ENCODE measurements at places on chromosomes 2 and 18. TPM values are rescaled to one million over a fixed set of nuclear protein-coding genes. Genes with fewer than 3 reads are reported as not detected.

- DNase-seq, result no peak
These were observed 22.6 kb downstream of the METTL8 start for GRCh38 chr2:171411214-171411613.

GRCh38 chr2:55153584-55154299 lies 78.4 kb downstream of the CLHC1 start:
- no peak for DNase-seq

DNA sequence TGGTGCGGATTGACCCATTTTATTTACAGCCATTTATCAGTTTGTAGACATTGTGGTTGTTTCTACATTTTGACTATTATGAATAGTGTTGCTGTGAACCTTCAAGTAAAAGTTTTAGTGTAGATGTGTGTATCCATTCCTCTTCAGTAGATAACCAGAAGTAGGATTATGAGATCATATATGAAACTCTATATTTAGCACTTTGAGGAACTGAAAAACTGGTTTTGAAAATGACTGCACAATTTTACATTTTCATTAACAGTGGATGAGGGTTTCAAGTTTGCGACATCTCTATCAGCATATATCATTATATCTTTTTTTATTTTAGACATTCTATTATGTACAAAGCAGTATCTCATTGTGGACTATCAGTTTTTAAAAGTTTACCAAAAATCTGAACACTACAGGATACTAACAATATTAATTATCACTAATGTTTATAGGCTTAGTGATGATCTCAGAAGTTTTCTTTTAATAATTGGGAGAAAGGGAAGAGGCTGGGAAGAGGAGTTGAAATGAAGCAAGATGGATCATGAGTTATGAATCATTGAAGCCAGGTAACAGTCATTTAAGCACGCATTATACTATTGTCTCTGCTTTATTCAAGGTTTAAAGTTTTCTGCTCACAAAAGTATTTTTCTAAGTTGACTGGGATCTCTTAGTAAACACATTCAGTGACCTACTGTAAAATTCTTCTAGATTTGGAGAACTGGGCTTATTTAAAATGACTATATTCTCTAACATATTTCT lies 329.0 kb upstream of the LRATD1 start:
- no peak for DNase-seq

DNA sequence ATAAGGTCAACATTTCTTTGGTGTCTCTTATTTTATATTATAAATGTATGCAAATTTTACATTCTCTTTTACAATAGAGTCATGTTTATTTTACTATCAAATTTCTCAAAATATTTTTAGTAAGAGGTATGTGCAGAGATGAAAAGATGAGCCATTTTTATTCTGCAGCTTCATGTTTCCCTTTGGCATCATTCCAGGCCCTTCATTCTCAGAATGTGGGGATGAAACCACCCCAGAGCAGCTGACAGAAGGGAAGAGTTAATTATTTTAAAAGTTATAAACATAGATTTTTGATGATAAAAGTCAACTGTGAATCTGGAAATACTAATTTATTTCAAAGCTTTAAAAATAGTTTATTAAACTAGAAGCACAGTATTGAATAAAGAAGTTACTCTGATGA lies 12.8 kb upstream of the FSHR start:
- no peak for DNase-seq

GRCh38 chr2:32732912-32733472 lies 105.1 kb downstream of the TTC27 start:
- no peak for DNase-seq

- no peak for DNase-seq
These were observed 65.2 kb upstream of the LRPPRC start for GRCh38 chr2:44060990-44061389.

The KCTD18 gene
- polyA plus RNA-seq, result 7.4 TPM

GRCh38 chr2:3603536-3604206 lies 8.8 kb downstream of the COLEC11 start:
- DNase-seq, result no peak

- no peak for DNase-seq
These were observed 916 bp downstream of the TNFRSF11A start for GRCh38 chr18:62325806-62326645.

GRCh38 chr2:112092286-112093041 lies 37.4 kb downstream of the TMEM87B start:
- no peak for DNase-seq

The CDC42EP3 gene
- 34.6 TPM for polyA plus RNA-seq

The PCBP1 gene
- polyA plus RNA-seq, result 86.8 TPM

The PIEZO2 gene
- polyA plus RNA-seq, result 0.08 TPM

The ZFP36L2 gene
- 52.4 TPM for polyA plus RNA-seq

DNA sequence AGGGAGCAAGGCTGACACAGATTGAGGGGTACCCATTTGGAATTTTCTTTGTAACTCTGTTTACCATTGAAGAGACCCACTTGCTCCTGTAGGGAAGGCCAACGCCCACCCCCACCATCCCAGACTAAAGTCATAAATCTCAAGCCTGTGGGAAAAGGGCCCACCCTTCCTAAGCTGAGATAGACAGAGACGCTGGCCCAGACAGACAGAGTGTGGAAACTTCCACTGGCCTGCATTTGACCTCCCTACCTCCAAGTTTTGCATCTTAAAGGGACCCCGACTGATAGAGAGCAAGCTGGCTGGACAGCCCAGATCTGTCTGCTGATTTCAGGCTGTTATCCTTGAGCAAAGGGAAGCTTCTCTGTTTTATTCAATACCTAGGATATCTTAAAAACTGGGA lies 48.2 kb upstream of the SLC14A2 start:
- DNase-seq, result no peak

DNA sequence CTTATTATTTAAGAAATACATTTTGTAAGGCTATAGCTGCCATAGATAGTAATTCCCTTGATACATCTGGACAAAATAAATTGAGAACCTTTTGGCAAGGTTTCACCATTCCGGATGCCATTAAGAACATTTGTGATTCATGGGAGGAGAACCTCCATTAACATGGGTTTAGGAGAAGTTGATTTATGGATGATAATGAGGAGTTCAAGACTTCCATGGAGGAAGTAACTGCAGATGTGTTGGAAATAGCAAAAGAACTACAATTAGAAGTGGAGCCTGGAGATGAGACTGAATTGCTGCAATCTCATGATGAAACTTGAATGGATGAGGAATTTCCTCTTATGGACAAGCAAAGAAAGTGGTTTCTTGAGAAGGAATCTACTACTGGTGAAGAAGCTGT lies 17.3 kb downstream of the PHLPP1 start:
- no peak for DNase-seq

The TDRD15 gene
- polyA plus RNA-seq, result not detected

DNA sequence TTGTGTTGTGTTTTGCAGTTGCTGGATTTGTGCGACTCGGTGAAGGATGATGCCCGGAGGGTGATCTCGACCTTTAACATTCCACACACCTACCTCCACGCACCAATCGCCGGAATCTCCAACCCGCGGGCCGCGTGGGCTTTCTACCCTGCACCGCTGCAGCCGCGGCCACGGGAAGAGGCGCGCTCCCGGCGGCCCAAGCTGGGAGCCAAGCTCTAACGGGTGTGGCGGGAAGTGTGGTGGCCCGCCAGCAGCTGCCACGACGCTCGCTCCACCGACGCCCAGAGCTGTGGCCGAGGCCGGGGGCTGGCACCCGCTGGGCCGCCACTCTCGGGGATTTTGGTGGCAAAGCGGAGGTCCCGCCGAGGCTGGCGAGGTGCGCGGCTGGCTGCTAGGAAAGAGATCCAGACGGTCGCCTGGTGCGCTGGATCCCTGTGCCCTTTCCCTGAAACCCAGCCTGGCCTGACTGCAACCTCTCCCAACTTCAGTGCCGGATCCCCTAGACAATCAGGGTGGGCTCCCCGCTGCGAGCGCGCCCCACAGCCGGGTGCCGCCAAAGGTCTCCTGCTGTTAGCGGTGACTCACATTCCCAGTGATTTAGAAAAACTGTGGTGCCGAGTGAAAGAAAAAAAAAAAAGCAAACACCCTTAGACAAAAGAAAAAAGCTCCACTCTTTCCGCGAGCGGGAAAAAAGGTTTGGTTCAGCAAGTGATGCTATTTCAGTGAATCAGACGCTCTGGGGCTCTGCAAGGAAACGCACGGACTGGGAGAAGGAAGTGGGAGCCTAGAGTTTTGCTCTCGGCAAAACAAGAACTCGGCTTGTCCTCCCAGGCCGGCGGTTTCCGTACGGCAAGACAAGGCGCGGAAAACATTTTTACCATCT lies 2.9 kb upstream of the BCL2L11 start:
- no peak for DNase-seq

DNA sequence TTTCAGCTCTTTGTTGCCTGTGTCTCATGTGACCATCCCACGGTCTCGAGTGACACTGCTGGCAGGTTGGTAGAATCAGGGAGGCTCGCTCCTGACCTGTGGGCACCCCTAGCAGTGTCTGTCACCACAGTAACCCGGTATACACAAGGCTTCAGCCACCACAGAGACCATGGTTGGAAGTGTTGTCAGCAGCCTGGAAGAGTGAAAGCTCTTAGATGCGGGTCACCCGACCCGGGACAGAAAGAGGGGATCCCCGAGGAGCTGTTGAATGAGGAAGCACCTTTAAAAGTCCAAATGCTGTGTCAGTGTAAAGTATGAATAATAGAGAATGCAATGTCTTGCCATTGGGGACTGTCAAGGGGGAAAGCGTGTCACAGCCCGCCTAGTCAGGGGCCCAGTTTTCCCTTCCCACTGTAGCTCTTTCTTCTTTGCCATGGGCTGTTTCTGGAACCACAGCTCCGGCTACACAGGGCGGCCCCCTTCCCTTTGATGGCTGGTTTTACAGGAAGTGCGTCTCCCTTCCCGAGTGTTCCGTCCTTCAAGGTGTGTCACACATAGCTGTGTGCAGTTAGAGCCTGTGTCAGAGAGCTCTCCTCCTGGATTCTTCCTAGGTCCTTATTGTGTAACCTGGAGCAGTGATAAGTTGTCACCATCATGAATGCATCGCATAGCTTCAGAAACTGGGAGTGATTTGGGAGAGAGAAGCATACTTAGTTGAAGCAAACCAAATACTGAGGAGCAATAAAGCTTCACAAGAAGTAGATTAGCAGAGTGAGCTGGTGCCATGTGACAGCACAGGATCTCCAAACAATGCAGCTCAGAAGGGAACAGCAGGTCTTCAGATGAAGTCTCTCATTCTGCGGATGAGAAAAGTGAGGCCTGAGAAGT lies 81.4 kb downstream of the MTCL1 start:
- DNase-seq, result peak; percentile 91

DNA sequence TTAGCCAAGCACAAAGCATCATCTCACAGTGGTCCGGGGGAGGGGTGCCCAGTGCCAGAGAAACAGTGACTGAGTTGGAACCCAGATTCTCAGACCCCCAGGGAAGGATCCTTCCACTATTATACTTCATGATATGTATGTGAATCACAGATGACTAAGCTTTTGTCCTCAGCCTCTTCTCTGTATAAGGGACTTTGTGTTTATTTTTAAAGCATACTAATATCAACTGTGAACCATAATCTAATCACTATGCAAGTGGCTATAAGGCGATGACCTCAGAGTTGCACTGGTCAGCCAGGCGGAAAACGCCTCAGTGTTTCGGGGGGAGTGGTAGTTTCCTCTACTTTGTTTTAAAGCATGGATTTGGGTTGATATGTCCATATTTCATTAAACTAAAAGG lies 160.4 kb upstream of the TMEM200C start:
- DNase-seq, result no peak

- DNase-seq, result no peak
These were observed 22.3 kb downstream of the CD8A start for GRCh38 chr2:86768189-86768949.

DNA sequence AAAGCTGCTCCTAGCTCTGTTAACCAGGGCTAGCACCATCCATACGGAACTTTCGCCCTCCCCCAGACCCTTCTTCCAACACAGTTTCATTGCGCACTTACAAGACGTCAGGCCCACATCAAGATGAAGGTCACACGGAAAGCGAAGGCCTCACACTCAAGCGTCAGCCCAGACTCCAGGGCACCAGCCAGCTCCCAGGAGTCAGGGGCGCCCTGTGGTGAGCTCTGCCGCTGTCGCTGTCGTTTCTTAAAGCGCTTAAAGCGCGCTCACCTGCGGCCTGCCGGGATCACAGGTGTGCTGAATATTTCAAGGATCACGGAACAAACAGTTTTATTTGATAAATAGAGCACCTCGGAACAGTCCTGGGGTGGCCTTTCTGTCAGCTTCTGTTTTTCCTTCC lies 163.1 kb downstream of the CDH20 start:
- no peak for DNase-seq

GRCh38 chr2:184596819-184597411 lies 1.4 kb upstream of the ZNF804A start:
- no peak for DNase-seq

DNA sequence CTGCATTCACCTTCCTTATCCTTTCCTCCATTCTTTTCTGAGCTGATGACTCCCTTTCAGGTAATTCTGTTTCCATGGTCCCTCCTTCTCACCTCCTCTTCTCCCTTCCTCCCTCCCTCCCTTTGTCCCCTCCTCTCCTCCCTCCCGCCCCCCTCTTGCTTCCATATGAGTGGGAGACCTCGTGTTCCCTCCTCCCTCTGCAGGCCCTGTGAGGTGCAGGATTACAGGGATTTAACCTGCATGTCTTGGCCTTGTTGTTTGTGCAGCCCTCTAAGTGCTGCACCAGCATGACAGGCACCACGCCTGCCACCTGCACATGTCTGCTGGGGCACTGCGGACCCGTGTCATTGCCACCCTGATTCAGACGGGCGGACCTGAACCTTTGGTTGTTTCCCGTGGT lies 103.1 kb downstream of the SNTG2 start:
- DNase-seq, result no peak

DNA sequence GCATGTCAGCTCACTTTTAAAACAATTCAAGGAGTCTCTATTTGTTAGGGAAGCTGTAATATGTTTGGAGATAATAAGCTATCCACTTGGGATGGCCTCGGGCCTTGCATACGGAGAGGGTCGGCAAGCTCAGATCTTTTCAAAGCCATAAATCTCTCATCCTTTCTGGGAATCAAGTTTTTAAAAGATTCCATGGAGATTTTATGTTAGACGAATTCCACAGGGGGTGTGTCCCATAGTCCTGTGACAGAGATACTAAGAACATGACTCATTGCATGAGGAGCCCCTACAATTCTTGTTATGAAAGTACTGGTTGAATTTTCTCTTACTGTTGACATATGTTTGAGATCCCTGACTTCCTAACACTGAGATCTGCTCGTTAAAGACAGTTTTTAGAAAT lies 108.7 kb downstream of the FEZ2 start:
- DNase-seq, result no peak

All from keratinocyte (primary cell).